Fibroblast of skin of right biceps (primary cell): ENCODE measurements at places on chromosomes 1 and 21.
A peak's percentile ranks its signal among the peaks of the same experiment; 100 is the strongest.

GRCh38 chr1:208899438-208899837, 655.3 kb upstream of the PLXNA2 start:
- DNase-seq, result no peak

GRCh38 chr1:244545511-244545910, 84.4 kb downstream of the CATSPERE start:
- no peak for DNase-seq

DNA sequence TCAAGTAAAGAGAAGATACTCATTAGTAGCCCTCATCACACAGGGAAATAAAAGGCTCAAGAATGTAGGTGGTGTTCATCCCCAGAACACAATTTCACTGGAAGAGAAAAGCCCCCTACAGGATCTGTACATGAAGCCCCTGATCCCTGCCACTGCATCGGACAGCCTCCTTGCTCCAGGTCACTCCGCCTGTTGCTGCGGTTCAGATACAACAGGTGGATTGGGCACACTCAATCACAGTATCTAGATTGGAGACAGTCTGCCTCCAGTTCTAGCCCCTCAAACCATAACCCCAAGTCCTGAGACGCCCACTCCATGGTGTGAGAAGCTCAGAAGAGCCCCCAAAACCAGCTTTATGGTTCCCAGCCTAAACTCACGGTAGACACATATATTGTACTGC, 1.1 kb downstream of the SLAMF9 start:
- DNase-seq, result no peak

GRCh38 chr1:114337417-114337816, 173.6 kb downstream of the TRIM33 start:
- no peak for DNase-seq

DNA sequence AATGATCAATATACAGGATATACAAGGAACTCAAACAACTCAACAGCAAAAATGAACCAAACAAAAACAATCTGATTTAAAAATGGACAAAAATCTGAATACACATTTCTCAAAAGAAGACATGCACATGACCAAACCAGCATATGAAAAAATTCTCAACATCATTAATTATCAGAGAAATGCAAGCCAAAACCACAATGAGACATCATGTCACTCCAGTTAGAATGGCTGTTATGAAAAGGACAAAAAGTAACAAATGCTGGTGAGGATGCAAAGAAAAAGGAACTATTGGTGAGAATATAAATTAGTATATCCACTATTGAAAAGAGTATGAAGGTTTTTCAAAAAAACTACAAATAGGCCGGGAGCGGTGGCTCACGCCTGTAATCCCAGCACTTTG, 42.0 kb downstream of the FCRL3 start:
- no peak for DNase-seq

DNA sequence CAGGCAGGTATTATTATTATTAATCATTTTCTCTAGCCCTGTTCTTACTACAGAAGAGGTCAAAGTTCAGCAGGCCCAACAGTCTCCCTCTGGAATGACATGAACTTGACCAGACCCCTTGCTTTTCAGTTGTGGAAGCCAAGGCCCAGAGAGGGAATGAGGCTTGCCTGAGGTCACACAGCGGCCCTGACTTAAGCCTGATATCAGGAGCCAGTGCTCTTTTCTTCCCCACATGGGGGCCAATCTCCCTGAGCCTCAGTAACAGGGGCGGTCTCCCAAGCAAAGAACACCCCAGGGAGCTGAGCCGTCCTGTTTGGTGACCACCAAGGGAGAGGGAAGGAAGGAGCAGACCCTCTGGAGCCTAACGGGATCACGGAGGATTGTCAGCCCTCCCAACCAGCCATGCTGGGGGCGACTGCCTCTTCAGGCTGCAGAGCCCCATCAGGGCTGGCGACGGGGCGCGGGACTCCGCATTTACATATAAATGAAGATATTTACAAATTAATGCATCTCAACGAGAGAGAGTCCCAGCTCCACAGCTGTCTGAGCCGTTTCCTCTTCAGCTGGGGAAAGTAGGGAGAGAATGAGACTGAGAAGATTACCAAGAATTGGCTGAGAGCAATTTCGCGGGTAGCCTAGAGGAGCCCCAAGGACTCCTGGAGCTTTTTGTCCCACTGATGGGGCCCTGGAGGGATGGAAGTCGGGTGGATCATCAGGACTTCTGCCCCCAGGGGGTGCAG, 186.1 kb upstream of the KLHDC7A start:
- no peak for DNase-seq

DNA sequence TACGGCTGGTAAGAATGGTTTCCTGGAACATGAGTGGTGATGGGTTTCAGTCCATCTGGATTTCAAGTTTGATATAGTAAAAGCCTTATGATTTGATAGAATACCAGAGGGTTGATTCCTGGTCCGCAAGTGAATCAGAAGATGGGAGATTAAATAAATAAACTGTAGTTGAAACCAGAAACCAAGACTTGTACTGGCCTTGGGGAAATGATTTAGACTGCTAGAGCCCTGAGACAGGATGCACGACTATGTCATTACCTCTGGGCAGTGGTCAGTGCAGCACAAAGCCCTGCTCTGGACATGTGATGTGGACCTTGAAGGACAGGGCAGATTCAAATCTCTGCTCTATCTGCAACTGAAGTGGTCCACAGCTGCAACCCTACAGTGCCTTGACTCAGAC, 15.6 kb upstream of the FMOD start:
- DNase-seq, result no peak

DNA sequence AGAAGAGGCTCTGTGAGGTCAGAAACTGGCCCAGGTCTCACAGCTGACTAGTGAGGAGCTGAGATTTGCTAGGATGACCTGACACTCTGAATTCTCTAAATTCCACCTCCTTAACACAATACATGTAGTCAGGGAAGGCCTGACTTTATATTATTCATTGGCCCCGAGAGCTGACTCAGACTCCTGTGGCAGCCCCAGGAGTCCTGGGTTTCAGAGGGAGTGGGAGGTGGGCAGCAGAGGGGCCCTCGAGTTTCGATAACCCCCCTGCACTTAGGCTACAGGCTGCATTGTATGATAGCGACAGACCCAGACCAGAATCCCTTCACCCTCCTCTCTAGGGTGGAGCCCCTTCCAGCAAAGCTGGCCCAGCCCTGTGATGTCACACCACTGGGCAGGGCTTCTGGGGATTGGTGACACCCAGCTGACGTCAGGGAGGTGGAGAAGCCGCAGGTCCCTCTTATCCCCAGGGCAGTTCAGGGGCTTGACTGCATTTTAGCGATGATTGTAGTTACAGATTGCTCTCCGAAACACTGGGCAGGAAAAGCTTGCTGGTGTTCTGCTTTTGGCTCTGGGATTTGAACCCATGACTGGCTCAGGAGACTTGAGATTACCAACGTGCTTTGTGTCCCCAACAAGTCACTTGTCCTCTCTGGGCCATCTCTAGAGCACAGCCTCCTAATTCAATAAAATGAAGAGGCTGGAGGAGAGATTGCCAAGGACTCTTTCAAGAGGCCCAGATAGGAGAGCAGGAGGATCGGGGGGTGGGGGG, 17.0 kb upstream of the GPR37L1 start:
- DNase-seq, result peak; percentile 52
